Left lung (tissue), 14 donors: ENCODE measurements at places on chromosomes 4 and X. TPM values are rescaled to one million over a fixed set of nuclear protein-coding genes. Genes with fewer than 3 reads are reported as not detected.

DNA sequence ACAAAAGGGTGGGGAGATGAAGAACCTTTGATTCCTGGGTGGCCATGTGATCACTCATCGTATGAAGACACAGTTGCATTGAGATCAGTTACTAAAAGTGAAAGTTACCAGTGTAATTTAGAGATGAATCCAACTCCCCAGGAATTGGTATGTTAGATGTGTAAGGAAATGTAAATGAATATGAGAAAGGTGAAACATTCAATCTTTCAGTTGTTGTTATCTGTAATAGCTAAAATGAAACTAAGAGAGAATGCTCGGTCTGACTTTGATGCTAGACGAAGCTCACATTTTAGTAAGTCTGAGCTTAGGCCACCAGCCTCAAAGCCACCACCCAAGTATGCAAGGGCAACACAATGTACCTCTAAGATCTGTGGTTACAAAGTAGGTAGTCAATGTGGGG is 194.3 kb upstream of the POF1B start:
- H3K36me3 ChIP-seq, result no peaks in the 10 kb centered on the region
- H3K4me3 ChIP-seq, result no peak overlapping the region
- DNase-seq, result no peak
- H3K4me1 ChIP-seq, result no peaks in the 10 kb centered on the region
- H3K27ac ChIP-seq, result no peak overlapping the region
- H3K27me3 ChIP-seq, result no peaks in the 10 kb centered on the region

DNA sequence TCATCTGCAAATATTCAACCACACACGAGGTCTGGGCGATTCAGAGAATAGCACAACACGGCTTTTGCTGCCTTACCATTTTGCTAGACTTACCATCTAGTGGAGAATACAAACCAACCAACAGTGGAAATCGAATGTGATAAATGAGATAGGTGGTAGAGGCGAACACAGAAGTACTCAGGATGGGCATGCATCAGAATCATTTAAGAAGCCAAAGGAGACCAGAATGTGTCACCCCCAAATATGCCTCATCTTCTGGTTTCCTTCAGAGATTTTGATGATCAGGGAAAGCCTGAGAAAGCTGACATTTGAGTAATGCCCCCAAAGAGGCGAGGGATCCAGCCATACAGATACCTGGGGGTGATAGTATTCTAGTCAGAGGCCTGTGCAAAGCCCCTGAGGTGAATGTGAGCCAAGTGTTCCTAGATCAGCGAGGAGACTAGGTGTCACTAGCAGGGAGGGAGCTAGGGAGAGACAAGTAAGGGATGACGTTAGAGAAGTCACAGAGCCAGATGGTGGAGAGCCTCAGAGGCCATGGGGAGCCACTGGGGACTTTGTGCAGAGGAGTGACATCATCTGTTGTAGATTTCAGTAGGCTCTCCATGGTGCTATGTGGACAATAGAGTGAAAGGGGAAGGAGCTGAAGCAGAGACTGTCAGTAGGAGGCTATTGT is 1.7 kb downstream of the MTMR1 start:
- no peak for DNase-seq
- H3K4me1 ChIP-seq, result no peaks in the 10 kb centered on the region
- H3K4me3 ChIP-seq, result no peak overlapping the region

The PDCL2 gene
- total RNA-seq, result not detected

The NBDY gene
- total RNA-seq, result 39.5 TPM

The QRFPR gene
- total RNA-seq, result not detected

The CD38 gene
- 21.0 TPM for total RNA-seq

DNA sequence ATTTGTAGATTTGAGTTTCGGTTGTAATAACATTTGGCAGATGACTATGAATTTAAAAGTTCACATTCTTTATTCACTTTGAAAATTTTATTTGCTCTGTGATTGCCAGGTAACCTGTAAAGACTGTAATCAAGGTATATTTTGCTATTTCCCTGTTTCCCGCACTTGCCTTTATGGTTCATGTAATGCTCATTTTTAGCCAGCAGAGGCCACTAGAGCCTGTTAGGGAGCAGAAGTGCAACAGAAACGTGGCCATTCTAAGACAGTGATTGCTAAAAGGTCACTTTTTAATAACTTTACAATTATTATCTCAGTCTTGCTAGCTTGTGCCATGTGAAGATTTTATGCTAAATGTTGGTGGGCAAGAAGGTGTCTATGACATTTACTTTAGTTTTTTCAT is 12.4 kb downstream of the YIPF6 start:
- H3K27ac ChIP-seq, result no peak overlapping the region
- no peaks in the 10 kb centered on the region for H3K4me1 ChIP-seq
- peaks cover 34% of the 10 kb centered on the region for H3K36me3 ChIP-seq
- DNase-seq, result peak; percentile 36
- H3K27me3 ChIP-seq, result peaks cover 2% of the 10 kb centered on the region
- no peak overlapping the region for H3K4me3 ChIP-seq

GRCh38 chrX:105820247-105820646 is 2.1 kb upstream of the NRK start:
- no peaks in the 10 kb centered on the region for H3K4me1 ChIP-seq
- no peak for DNase-seq
- no peak overlapping the region for H3K27ac ChIP-seq
- H3K27me3 ChIP-seq, result peaks cover 47% of the 10 kb centered on the region

GRCh38 chr4:130090427-130090826 is 994.5 kb downstream of the C4orf33 start:
- H3K27me3 ChIP-seq, result no peaks in the 10 kb centered on the region
- no peaks in the 10 kb centered on the region for H3K36me3 ChIP-seq
- no peak overlapping the region for H3K27ac ChIP-seq
- no peaks in the 10 kb centered on the region for H3K4me1 ChIP-seq

The IKBKG gene
- total RNA-seq, result 28.1 TPM

GRCh38 chrX:7244405-7244804 is 96.5 kb upstream of the PUDP start:
- H3K36me3 ChIP-seq, result no peaks in the 10 kb centered on the region
- H3K4me3 ChIP-seq, result no peak overlapping the region
- H3K27ac ChIP-seq, result peak overlapping the region; percentile 77
- H3K4me1 ChIP-seq, result peaks cover 2% of the 10 kb centered on the region
- no peaks in the 10 kb centered on the region for H3K27me3 ChIP-seq
- DNase-seq, result no peak

DNA sequence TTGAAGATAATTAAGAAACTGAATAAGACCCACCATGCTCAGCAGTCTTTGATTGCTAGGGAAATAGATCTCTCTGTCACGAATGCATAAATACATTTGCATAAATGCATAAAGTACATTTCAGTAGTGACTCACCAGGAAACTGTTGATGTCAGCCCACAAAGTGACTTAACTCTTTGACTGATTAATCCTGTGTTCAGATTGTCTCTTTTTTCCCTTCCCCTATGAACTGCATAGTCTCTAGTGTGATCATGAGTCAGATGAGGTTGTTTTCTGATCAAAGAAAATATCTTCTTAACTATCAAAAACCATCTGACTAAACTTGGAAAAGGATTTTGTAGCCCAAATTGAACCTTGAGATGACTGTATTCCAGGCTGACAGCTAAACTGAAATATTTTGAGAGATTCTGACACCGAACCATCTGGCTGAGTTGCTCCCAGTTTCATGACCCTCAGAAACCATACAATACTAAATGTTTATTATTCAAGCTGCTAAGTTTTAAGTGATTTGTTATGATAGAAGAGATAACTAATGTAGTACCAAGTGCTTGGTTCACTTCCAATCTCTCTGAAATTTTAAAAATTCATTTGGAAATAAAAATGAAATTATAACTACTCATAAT is 1381.5 kb upstream of the AGA start:
- H3K36me3 ChIP-seq, result no peaks in the 10 kb centered on the region
- no peak overlapping the region for H3K4me3 ChIP-seq
- no peak overlapping the region for H3K27ac ChIP-seq
- no peaks in the 10 kb centered on the region for H3K4me1 ChIP-seq

- no peak overlapping the region for H3K4me3 ChIP-seq
- no peaks in the 10 kb centered on the region for H3K36me3 ChIP-seq
- no peaks in the 10 kb centered on the region for H3K27me3 ChIP-seq
Measured at GRCh38 chr4:98566361-98567008, 91.9 kb downstream of the TSPAN5 start.

DNA sequence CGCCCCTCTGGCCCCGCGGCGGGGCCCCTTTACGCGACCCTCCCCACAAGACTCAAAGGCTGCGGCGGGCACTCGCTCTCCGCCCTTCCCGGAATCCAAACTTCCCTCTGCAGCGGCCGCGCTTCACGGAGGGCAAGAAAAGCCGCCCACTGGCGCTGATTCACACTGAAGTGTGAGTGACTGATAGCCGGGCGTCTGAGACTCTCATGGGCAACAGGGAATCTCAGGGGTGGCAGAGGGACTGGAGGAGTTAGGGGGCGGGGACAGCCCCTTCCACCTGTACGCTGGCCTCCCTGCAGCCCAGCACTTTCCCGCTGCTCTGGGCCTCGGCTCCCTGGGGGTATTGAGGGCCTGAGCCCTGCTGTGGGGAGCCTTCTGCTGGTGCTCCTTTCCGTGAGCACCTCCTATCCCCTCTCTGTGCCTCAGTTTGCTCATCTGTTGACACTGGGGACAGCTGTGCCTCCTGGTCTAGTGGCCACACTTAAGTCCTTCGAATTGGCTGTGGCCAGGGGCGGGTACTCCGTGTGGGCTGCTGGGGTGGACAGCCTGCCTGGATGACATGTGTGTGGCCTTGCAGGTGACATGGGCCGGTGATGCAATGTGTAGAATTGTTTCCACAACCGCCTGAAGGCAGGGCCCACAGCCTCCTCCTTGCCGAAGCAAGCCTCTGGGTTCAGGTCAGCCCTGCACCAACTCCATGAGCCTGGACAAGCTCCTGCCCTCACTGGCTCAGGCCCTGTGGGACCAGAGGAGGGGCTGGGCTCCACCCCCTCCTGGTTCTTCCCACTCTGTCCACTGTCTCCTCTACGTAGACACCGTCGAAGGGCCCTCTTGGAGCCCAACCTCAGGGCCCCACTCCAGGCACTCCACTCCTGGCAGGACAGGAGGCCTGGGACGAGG is 951 bp downstream of the SH3BP2 start:
- H3K4me1 ChIP-seq, result peaks cover 39% of the 10 kb centered on the region
- H3K4me3 ChIP-seq, result peak overlapping the region; percentile 81
- H3K36me3 ChIP-seq, result peaks cover 15% of the 10 kb centered on the region

GRCh38 chrX:53682885-53683555 is 3.5 kb downstream of the HUWE1 start:
- DNase-seq, result peak; percentile 45
- H3K4me1 ChIP-seq, result peaks cover 24% of the 10 kb centered on the region
- H3K27ac ChIP-seq, result peak overlapping the region; percentile 83

DNA sequence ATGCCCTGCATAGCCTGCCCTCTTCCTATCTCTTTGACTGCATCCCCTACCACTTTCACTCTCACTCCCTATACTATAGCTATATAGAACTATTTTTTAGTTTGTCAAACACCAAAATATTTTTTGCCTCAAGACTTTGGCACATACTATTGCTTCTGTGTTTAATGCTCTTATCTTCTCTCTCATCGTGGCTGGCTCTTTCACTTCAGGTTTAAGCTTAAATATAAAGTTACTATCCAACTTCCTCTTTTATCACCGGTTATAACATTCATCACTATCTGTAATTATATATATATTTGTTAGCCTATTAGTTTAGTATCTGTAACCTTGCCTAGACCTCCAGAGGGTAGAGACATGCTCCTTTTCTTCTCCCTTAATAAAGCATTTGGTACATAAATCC is 11.5 kb upstream of the HMGB2 start:
- no peak overlapping the region for H3K4me3 ChIP-seq
- H3K27ac ChIP-seq, result no peak overlapping the region
- no peaks in the 10 kb centered on the region for H3K4me1 ChIP-seq
- no peak for DNase-seq
- no peaks in the 10 kb centered on the region for H3K36me3 ChIP-seq
- H3K27me3 ChIP-seq, result no peaks in the 10 kb centered on the region

DNA sequence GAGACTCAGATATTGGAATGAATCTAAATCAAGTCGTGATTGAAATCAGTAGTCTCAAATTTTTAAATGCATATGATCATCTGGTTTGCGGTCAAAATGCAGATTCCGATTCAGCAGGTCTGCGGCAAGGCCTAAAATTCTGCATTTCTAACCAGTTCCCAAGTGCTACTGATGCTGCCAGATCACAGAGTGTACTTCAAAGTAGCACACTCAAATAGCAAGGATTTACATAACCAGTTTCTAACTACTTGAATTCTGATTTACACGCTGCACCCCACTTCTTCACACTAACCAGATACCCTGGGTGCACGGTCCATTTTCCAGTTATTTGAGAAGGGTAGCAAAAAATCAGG is 752 bp downstream of the MBTPS2 start:
- H3K4me1 ChIP-seq, result no peaks in the 10 kb centered on the region
- H3K27me3 ChIP-seq, result no peaks in the 10 kb centered on the region
- no peaks in the 10 kb centered on the region for H3K36me3 ChIP-seq
- no peak for DNase-seq

DNA sequence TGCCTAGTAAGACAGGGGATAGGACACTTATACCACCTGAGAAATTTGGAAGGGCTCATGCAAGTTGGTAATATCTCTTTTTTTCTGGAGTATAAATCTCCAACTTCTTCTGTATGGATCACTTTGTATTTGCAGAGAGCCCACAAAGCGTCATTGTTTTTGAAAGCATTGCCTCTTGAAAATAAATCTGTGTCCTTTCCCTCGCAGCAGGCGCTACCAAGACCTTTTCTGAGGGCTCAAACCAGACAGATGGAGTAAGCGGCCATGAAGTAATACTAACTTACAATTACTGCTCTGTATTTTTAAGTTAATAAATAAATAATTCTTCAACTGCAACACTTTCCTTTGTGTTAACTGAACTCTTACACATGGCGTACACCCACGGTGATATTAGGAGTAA is 56.0 kb upstream of the FBXW7 start:
- no peak overlapping the region for H3K4me3 ChIP-seq
- no peaks in the 10 kb centered on the region for H3K36me3 ChIP-seq
- no peaks in the 10 kb centered on the region for H3K4me1 ChIP-seq
- no peaks in the 10 kb centered on the region for H3K27me3 ChIP-seq
- no peak for DNase-seq

- H3K4me1 ChIP-seq, result no peaks in the 10 kb centered on the region
- DNase-seq, result no peak
Measured at GRCh38 chr4:68797618-68798017, 18.2 kb upstream of the UGT2B10 start.

DNA sequence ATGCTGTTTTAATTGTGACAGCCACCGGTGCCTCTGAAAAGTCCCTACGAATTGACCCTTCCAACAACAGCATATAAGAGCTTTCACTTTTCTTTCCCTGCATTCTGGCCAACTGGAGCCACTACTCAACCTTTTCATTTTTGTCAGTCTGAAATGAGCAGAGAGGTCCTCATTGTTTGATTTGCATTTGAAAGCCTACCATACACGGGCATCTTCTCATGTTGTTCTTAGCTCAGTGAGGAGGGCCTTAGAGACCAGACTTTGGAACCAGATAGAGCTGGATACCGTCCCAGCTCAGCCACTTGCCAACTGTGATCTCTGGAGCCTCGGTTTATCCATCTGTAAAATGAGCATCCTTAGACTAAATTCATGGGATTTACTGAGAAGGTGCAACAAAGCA is 16.9 kb upstream of the TMSB4X start:
- H3K4me3 ChIP-seq, result no peak overlapping the region
- no peak for DNase-seq
- peak overlapping the region; percentile 94 for H3K27ac ChIP-seq
- H3K27me3 ChIP-seq, result no peaks in the 10 kb centered on the region
- H3K4me1 ChIP-seq, result peaks cover 10% of the 10 kb centered on the region
- no peaks in the 10 kb centered on the region for H3K36me3 ChIP-seq

The SHROOM3 gene
- total RNA-seq, result 96.9 TPM

GRCh38 chr4:184171011-184171410 is 46.7 kb downstream of the ENPP6 start:
- no peaks in the 10 kb centered on the region for H3K36me3 ChIP-seq
- no peak overlapping the region for H3K27ac ChIP-seq
- H3K4me1 ChIP-seq, result no peaks in the 10 kb centered on the region
- DNase-seq, result no peak

- no peak overlapping the region for H3K4me3 ChIP-seq
- DNase-seq, result no peak
- no peaks in the 10 kb centered on the region for H3K36me3 ChIP-seq
- H3K27ac ChIP-seq, result no peak overlapping the region
Measured at GRCh38 chrX:130841776-130842175, 61.2 kb downstream of the ENOX2 start.
